ENCODE measurements at places on chromosomes 6 and 20.

DNA sequence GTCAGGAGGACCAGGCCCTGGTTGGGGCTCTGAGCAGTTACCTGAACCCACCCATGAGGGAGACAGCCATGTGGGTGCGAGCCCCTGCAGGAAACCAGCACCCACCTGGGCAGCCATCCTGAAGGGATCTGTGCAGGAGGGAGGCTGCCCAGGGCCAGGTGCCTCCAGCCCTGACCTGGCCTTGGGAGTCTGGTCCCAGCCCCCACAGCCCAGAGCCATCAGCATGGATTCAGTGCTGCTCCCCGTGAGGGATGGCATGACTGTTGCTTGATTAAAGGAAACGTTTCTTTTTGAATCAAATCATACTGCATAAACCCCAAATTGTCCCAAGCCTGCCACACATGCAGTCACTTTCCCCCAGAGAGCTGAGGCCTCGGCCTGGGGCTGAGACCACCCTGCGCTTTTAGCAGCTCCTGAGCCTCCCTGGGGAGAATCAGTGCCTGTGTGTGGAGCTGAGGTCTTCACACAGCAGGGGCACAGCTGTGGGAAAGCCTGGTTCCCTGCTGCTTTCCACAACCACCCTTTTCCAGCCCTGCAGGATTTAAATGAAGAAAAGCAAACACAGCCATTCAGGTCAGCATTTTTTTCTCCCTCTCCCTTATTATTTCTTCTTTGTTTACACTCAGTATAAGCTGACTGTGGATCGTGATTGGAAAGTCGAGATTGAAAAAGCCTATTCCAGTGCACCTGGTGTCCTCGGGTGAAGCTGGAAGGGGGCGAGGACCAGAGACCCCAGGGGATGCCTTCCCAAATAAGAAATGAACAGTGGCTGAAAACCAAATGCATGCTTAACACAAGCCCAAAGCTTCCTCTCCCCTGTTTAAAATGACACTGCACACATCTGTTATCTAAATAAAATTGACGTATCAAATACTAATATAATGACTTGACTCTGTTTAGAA lies 283.9 kb downstream of the SMOC2 start:
- no peak for DNase-seq

GRCh38 chr6:34510299-34510698 lies 44.4 kb downstream of the PACSIN1 start:
- no peak for DNase-seq

GRCh38 chr20:20549267-20549612 lies 163.2 kb downstream of the RALGAPA2 start:
- no peak for DNase-seq

DNA sequence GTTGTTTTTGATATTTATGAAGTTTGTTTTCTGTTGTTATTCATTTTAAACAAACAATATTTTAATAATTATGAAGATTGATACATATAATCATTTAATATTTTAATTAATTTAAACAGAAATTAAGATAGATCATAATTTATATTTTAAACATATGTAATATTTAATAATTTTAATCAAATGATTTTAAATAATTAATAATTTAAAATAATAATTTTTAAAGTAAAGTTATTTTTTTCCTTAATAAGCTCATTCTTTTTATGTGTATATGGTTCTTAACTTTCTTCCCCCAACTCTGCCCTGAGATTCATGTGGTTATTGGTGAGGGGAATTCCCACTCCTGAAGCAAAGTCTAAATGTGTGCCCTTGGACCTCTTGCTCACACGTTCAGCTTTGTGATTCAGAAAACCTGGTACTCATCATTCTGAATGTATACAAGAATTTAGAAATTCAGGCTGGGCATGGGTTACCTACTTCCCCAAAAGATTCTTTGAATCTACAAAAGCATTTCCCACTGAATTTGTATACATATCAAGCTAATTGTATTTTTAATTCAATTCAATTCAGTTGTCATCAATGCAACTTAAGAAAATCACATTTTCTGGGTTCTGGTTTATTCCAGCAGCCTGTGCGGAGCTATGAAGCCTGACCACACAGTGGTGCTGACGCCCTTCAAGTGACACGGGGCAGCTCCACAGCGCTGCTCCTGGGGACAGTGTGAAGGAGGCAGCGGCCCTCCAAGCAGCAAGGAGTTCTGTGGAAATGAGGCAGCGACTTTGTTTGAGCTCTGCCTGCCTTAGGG lies 168.9 kb upstream of the UST start:
- peak; percentile 30 for DNase-seq

DNA sequence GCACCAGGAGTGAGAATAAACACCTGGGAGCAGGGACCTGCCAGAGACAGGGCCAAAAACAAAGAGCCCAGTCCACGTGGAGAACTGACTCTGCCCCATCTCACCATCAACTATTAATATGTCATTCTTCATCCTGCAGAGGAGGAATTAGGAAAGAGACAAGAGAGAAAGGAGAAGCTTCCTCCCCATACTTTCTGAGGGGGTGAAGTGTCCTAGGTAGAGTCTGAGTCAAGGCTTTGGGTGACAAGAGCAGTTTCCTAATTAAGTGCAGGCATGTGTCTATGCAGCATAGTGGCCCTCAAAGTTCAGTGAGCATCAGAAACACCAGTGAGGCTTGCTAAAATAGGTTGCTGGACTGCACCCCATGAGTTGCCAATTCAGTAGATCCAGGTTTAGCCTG lies 40.7 kb upstream of the BMP2 start:
- DNase-seq: no peak

GRCh38 chr6:466564-466963 lies 75.0 kb downstream of the IRF4 start:
- DNase-seq: no peak

DNA sequence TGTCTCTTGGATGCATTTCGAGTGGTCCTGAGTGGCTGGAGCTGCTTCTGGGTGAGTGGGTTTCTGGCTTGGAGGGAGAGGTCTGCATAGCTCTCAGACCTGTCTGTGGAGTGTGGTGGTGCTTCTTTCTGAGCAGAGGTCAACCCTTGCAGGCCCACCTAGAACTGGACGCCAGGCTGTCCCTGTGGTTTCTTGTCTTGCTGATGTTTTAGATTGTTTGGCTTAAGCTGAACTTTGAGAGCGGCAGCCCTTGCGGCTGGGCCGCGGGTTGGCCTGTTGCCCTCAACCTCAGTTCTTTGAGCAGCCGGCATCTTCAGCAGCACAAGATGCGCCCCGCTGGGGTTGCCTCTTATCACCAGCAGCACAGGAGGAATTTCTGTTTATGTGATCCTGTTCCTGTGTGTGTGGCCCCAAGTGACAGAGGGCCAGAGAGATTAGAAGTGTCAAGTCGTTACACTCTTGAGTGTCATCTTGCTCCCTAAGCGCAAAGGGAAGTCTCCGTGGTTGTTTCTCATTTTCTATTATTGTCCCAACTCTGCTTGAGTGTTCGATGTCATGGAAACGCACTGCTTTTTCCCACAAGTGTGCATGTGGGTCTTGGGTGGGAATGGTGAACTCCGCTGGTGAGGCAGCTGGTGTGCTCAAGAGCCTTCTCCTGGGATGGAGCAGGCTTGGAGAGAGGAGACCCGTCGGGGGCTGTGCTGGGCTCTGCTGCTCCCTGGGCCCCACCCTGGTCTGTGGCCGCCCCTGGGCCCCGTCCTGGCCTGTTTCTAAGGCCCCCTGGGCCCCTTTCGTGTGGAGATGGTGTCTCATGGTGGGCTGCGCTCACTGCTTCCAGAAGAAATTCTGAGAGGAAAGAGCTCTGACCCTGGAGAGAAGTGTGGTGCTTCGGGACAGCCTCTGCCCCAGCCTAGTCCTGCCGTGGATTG lies 20.1 kb upstream of the SLC22A1 start:
- no peak for DNase-seq

DNA sequence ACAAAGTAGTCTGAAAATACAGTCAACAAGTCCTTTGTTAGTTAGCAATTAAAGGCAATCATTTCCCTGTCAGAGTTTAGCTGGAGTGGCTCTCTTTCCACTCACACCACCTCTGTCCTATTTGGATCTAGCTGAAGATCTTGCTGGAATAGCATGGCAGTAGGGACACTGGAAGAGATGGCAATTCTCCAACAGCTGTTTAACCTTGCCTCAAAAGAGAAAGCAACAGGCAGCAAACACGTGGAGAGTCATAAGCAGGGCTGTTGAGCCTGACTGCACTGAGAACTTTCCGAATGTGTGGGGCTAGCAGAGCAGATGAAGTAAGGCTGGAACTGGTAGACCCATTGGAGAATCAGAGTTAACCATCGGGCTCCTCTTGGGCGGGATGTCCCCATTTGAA lies 38.0 kb upstream of the PRSS35 start:
- DNase-seq: no peak

DNA sequence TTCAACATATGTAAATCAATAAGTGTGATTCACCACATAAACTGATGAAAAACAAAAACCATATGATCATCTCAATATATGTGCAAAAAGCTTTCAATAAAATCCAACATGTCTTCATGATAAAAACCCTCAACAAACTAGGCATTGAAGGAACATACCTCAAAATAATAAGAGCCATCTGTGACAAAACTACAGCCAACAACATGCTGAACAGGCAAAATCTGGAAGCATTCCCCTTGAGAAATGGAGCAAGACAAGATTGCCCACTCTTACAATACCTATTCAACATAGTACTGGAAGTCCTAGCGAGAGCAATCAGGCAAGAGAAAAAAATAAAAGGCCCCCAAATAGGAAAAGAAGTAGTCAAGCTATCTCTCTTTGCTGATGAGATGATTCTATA lies 76.5 kb downstream of the OTOR start:
- no peak for DNase-seq

- DNase-seq: no peak
These were observed 75.8 kb downstream of the CAP2 start for GRCh38 chr6:17469006-17469832.

DNA sequence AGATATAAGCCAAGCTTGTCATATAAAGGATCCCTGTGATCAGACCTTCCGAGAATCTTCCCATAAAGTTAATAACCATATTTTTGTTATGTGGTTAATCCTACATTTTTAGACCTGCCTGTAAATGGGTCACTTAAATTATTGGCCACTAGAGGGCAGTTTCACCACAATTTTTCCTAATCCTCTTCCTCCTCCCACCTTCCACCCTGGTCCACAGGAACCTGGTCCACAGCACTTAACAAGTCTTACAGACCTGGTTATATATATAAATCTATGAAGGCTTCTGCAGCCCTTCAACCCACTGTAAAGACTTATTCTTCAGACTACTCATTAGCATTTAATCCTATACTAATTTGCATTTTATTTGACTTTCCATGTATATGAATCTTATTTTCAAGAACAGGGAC lies 28.3 kb downstream of the MRS2 start:
- peak; percentile 37 for DNase-seq

DNA sequence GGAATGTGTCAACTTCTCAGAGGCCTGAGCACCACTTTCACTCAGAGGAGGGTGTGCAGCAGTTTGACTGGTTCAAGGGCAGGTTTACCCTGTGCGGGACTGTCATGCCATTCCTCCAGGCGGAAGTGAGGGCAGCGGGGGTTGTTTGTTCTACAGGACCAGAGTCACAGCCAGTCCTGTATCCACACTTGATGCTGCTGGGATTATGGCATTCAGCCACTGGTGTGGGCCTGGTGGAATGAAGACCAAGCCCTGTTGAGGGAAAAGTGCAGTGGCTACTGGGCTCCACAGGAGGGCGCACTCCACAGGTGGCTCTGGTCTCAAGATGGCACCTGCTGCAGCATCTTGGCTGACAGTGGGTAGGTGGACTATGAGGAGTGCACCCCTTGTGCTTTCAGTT lies 14.8 kb downstream of the SEMG2 start:
- DNase-seq: no peak

GRCh38 chr6:80959034-80959433 lies 793.4 kb downstream of the TENT5A start:
- DNase-seq: no peak

- peak; percentile 53 for DNase-seq
These were observed 70.6 kb upstream of the DEFB112 start for GRCh38 chr6:50120300-50120699.

DNA sequence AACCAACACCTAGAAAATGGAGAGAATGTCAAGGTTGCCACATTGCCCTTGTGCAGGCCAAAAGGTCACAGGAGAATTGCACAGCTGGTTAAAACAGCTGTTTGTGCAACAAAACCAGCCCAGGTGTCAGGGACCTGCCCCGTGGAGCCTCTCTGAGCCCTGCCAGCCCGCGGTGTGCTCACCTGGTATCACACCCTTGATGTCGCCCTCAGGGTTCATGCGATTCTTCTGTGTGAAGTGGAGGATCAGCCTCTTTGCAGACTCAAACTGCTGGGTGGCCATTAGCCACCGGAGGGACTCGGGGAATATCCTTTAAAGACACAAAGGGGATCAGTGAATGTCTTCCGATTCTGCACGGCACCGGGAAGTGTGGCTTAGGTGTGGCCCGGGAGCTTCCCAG lies 39.2 kb downstream of the PSMG4 start:
- no peak for DNase-seq

- no peak for DNase-seq
These were observed 83.1 kb upstream of the TOX2 start for GRCh38 chr20:43831481-43832065.

DNA sequence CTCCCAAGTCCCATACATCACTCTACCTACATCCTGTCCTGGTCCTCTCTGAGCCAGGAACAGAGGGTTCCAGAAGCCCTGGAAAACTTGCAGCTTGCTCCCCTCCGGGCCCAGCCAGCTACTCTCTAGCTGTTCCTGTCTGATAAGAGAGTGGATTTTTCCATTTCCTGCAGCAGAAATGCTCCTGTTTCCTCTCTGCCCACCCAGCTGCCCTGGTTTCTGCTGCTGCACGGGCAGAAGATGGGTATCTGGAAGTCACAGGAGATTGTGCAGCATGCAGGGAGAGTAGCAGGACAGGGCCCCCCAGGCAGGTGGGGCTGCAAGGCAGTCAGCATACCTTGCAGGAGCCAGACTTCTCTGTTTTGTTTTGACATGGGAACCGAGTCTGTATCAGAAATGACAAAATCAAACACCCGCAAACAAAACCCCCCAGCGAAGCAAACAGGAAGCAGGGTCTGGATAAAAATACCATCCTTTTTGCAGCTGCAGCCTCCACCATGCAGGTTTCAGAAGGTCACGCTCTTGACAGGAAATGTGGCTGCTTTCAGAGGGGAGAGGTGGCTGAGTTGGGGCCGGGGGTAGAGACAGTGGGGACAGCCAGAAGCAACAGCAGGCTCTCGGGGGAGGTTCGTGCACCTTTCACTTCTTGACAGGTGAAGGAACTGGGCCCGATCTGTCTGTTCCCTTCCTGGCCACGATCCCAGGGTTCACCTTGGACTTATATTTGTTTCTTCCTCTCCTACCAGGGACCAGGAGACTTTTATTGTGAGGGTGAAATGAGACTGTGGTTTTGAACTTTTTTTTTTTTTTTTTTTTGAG lies 50.8 kb upstream of the FAM83D start:
- no peak for DNase-seq

- DNase-seq: no peak
These were observed 89.8 kb downstream of the EYA2 start for GRCh38 chr20:46984405-46984804.

- no peak for DNase-seq
These were observed 127.0 kb downstream of the PHACTR3 start for GRCh38 chr20:59731376-59731775.

- no peak for DNase-seq
These were observed 32.5 kb downstream of the SLC22A2 start for GRCh38 chr6:160226118-160226591.
